ENCODE measurements at places on chromosomes 3 and 15.

GRCh38 chr15:67411486-67411885 lies 109.4 kb upstream of the C15orf61 start:
- DNase-seq, result no peak

DNA sequence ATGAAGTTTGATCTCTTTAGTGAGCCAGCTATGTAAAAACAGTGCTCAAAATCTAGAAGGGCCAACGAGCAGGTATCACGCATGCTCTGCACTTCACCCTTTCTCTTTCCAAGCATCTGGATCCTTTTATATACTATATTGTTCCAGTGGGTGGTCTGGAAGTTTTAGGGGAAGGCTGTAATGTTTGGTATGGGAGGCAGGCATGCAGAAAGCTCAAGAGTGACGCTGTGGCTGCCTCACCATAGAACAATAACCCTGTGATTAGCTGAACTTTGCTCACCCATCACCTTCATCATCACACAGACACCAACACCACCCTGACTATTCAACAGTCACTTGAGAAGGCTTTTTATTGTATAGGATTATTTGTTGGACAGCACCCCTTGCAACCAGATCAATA lies 81.6 kb downstream of the FBN1 start:
- no peak for DNase-seq

- DNase-seq, result no peak
These were observed 119.4 kb downstream of the NUP210 start for GRCh38 chr3:13300546-13301285.

GRCh38 chr15:101351736-101352135 lies 56.7 kb upstream of the SNRPA1 start:
- DNase-seq, result no peak

- DNase-seq, result peak; percentile 73
These were observed 32.0 kb upstream of the MBNL1 start for GRCh38 chr3:152236716-152237115.

GRCh38 chr3:191237047-191237882 lies 38.2 kb downstream of the OSTN start:
- no peak for DNase-seq

- no peak for DNase-seq
These were observed 40.9 kb downstream of the CHST2 start for GRCh38 chr3:143160437-143160836.

DNA sequence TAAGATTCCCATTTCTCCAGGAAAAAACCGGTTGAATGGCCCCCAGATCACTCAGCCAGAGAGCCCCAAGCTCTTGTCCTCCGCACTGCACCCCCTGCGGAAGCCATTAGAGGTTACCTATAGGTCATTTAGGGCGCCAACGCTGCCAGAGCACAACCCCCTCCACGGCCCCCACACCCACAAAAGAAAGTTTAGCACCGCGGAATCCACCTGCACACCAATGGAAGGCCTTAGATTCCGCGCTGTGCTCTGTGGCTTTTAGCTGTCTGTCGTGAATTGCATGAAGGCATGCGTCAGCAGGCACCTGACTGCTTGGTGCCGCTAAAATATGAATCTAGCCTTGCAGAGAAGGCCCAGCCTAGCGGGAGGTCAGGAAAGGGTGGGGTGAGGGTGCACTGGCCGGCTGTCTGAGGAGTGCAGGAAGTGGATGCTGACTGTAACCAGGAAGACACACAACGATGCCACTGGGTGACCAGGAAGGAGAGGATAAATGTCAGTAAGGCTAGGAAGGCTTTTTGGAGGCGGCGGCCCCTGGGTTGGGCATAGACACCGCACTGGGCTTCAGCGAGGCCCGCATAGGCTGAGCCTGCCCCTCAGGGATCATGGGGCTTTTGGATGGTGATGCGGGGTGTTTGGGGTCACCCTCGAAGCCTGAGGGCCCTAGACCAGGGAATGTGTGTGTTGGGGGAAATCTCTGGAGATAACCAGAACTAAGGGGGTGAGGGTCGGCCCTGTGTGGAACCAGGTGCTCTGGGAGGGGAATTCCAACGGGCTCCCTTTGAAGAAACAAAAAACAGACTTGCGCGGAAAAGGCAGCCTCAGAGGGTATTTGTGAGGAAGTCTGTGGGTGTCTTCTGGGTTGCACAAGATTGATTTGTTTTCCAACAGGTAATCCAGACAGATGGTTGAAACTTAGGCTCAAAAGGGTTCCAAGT lies 976 bp upstream of the NUP210 start:
- DNase-seq, result peak; percentile 72

DNA sequence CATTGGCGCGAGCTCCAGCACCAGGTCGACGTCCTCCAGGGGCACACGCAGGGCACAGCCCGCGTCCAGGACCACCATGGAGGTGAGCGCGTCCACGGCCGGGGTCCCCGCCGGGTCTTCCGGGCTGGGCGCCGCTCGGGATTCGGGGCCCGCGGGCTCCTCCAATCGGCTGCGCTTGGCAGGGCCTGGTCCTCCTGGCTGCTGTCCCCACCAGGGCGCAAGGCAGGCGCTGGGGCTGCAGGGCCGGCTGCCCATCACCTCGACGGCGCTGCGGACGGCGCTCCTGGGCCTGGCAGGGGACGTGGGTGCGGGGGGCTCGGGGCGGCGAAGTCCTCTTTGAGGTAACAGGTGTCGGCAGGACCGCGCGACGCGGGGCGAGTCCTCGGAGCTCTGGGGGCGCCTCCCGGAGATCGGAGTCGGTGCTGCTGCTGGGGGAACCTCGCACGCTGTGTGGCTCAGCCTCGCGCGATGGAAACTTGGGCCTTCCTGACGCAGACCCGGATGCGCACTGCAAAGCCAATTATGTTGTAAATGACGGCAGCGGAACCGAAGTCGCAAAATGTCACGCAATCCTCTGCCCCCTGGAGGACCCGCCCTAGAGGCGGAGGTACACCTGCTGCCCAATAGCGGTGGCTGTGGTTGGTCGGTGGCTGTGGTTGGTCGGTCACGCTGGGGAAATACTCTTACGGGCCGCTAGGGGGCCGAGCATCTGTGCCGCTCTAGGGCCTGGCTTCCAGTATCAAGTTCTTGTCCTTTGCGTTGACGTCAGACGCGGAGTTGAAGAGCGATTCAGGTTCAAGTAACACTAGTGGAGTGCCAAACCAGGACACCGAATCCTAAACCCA lies at the start of gene PRR23C:
Gene PRR23C, minus strand, starts transcription at position 527 of the 845 bp plus-strand sequence. Its CDS starts 272 bp downstream, at position 255.
- no peak for DNase-seq

- DNase-seq, result no peak
These were observed 125.9 kb upstream of the PHLDB2 start for GRCh38 chr3:111733154-111733553.

DNA sequence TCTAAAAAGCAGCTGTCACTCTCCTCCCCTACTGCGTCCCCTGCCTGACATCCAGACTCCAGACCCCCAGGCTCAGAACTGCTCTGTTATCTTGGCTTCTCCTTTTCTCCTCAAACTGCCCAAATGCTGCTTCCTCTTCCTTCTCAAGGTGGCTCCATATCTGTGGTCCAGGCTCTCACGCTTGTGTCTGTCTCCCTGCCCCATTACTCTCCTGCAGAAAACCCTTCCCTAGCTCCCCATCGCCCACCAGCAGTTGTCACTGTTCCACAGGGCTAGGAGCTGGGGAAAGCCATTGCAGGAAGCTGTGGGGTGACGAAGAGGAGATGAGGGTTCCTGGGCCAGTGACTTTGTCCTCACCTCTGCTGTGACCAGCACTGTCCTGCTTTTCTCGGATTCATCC lies 30.7 kb upstream of the CGNL1 start:
- no peak for DNase-seq

GRCh38 chr15:40097096-40097967 lies 11.3 kb downstream of the BMF start:
- DNase-seq, result no peak

DNA sequence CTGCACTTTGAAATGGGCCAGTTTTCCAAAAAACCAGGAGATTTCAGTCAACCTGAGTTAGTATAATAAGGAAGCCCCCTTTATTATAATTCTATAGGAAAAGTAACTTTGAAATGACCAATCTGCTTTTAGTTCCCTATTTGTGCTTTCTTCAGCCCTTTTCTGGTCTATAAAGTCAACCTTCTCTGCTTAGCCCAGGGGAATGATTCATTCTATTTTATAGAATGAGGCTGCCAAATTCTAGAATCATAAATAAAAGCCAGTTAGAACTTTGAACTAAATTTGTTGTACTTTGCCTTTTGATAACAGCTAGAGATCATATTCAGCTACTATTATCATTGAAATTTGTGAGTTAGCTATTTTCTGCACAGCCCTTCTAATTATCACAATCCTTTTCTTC lies 24.7 kb downstream of the CIP2A start:
- no peak for DNase-seq

DNA sequence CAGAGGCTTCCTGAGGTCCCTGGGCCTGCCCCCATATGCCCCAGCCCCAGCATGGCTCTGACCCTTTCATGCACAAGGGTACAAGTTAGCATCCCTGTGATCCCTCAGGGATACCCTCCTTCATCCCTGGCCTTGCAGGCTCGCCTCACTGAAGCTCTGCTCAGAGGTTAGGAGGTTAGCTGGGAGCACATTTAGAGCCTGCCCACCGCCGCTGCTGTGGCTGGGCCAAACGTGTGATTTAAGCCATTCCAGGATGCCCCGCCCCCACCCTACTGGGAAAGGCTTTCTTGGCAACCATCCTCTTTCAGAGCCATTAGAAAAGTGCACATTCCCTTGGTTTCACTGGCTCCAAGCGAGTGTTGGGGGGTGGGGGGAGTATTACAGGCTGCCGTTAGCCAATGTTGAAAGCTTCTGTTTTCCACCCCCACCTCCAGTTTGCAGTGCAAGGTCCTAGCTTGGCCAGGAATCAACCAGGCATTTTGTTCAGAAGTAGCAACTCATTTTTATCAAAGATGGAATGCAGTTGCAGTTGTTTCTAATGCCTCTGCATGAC lies 6.3 kb upstream of the HES1 start:
- no peak for DNase-seq

- no peak for DNase-seq
These were observed 17.8 kb downstream of the TBL1XR1 start for GRCh38 chr3:177179281-177180067.

DNA sequence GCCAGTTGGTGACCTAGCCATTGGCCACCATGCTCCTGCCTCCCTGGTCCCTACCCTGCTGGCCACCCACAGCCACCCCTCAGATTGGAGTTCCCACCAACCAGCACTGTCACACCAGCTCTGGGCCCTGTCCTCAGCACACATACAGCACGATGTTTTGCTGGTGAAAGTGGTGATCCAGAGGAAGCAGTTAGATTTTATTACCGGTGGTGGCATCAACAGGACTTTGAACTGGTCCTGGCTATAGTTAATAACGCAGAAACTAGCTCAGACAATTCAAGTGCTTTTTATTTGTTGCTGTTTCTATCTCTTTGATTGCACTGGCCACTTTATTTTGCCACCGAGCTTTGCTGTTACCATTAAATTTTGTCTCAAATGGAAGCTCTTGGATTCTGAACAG lies 16.4 kb upstream of the KLHL24 start:
- DNase-seq, result no peak
